Jurkat, Clone E6-1 (cell line): ENCODE measurements at places on chromosomes 4 and X.

DNA sequence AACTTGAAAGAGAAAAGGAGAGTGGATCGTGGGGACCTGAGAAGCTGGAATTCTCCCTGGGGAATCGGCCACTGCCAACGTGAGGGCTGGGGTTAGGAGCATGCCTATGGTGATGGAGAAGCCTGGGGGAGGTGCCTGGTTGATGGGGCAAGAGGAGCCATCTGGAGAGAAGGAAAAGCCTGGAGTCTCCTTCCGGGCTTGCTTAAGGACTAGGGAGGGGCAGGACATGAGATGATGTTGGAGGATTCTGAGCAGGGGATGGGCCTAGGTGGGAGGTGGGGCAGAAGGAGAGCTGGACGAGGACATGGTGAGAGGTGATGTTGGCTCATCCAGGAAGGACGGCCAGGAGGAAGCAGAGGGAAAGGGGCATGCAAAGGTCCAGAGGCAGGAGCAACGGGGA, 35.0 kb upstream of the GYG2 start:
- no peak for DNase-seq

DNA sequence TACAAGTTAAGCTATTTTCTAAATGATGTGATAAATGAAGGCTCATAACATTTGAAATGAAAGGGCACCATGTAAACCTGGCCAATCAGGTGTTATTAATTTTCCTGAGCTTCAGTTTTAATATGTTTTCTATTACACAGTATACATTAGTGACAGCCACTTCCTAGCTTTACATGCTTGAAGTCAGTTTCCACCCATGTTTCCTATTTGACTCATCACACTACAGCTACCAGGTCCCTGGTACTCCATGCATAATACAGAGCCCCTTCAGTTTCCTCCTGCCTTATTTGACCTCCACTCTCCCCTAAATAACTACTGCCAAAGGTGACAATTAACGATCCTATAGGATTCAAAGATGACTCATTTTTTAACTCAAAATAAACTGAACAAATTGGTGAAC, 18.3 kb downstream of the ZNF518B start:
- DNase-seq = no peak

- no peak for DNase-seq
Observed at GRCh38 chrX:17021851-17022604, 75.6 kb downstream of the REPS2 start.

- no peak for DNase-seq
Observed at GRCh38 chr4:152482211-152482610, 53.7 kb downstream of the FBXW7 start.

GRCh38 chr4:77358315-77358928, 201.4 kb downstream of the CCNG2 start:
- DNase-seq = no peak

DNA sequence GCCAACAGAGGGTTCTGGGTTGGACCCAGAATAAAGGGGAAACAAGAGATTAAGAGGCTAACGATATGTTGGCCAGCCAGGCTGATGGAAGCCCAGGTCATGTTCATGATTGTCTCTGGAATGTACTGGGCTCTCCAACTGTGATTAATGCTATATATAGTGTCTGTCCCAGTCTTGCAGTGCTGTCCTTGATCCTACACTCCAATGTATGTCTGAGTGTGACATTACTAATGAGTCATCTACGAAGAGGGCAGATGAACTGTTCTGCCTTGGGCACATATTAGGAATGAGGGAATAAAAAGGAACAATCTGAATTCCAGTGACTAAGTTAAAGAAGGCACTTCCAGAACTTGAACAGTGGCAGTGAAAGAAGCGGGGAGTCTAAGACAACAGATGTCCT, 142.1 kb downstream of the PDGFRA start:
- no peak for DNase-seq

- DNase-seq = peak; percentile 25
Observed at GRCh38 chr4:180449395-180449956, 1793.7 kb upstream of the TENM3 start.

DNA sequence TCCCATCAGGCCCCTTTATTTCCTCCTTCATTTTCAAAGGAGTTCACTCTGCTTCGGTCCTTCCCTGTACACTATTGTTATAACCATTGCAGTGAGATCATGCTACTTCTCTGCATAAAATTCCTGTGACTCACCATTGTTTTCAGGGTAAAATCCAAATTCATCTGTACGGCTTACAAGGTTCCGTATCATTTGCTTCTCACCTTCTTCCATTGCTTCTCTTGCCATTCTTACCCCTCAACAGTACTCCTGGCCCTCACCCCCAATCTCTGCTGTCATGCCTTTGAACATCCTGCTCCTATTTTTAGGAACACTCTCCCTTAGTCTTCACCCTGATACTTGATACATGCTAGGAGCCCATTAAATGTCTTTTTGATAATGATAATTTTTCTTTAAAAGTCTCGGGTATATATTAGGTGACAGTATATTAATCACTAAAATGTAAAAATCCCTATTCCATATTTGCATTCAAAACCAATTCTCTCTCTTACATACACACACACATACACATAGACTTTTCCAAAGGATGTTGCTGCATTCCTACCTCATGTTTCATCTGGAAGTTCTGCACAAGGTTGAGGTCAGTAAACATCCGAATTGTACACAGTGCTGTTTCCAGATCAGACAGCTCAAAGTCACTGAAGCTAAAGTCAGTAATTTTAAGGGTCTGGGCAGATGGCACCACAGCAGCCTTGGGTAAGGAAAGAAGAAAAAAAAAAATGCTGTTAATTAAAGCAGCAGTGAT, 103.4 kb downstream of the PDE5A start:
- no peak for DNase-seq

DNA sequence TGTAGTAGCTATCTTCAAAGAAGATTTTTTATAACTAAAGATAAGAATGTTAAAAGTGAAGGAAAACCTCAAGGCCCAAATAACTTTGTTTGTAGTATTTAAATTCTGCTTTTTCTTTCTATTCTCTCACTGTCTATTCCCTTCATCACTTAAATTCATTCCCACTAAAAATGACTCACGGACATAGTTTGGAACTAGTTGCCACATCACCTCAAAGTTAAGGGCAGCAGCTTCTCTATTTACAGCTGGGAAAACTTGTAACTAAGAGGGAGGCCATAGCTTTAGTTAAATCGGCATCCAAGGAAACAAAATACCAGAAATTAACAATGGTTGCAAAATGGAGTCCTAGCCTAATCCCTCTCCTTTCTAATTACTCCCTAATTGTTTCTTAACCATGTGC, 325.4 kb upstream of the MAGEB2 start:
- DNase-seq = no peak

DNA sequence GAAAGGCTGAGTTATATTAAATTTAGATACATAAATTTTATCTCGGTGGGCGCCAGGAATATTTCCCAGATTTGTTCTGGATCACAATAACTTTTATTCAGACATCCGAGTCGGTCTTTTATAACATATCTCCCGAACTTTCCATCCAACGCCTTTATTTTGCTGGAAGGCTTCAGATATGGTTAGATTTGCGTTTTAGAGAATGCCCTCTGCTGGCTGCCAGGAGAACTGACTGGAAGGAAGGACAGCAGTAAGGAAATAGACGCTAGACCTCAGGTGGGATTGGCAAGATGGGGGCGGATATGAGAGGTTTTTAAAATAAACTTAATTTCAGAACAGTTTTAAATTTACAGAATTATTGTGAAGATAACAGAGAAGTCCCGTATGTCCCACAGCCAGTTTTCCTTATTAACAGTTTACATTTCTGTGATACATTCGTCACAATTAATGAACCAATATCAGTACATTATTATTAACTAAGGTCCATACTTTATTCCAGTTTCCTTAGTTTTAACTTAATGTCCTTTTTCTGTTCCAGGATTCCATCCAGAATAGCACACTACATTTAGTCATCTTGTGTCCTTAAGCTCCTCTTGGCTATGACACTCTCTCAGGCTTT, 4.6 kb upstream of the KANTR start:
- DNase-seq = no peak

DNA sequence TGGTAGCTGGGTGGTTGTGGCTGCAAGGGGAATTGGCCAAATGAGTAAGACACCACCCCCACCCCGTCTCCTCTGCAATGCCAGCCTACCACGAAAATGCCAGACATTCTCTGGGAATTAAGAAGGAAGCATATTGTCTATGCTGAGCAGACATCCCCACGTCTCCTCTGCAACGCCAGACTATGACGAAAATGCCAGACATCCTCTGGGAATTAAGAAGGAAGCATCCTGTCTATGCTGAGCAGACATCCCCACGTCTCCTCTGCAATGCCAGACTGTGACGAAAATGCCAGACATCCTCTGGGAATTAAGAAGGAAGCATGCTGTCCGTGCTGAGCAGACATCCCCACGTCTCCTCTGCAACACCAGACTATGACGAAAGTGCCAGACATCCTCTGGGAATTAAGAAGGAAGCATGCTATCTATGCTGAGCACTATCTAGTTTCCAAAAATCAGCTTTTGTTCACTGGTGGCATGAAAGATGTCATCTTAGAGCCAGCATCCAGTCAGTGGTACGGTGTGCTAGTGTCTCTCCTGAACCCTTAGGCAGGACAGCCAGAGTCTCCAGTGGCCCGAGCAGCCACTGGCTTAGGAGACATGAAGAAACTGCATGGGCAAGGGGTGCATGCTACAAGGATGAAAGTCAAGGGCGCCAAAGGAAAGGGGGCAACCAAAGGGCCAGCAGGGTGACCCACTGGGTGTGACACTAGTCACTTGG, 339.8 kb upstream of the FRG1 start:
- no peak for DNase-seq

DNA sequence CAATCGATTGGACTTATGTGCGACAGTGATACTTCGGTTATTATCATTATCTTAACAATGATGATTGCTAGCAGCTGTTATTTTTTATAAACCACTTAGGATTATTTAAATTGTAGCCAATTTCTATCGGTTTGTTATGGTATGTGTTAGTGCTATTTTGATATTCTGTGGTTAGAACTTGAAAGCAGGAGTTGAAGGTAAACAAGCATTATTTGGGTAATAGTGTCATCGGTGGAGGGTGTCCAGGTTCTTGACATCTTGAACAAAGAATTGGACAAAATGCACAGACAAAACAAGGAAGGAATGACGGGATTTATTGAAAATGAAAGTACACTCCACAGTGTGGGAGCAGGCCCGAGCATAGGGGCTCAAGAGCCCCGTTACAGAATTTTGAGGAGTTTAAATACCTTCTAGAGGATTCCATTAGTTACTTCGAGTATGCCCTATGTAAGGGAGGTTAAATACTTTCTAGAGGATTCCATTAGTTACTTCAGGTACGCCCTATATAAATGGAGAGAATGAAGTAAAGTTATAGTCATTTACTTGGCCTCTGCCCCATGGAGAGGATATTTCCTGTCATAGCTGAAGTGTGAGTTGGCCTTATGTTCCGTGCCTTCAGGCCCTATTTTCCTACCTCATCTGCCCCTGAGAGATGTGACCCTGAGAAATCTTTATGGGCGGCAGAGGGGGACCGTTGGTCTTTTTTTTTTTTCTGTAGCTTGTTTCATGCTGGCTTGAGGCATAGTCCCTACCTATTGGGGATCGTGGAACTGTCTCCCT, 13.1 kb downstream of the MOB1B start:
- DNase-seq = no peak

DNA sequence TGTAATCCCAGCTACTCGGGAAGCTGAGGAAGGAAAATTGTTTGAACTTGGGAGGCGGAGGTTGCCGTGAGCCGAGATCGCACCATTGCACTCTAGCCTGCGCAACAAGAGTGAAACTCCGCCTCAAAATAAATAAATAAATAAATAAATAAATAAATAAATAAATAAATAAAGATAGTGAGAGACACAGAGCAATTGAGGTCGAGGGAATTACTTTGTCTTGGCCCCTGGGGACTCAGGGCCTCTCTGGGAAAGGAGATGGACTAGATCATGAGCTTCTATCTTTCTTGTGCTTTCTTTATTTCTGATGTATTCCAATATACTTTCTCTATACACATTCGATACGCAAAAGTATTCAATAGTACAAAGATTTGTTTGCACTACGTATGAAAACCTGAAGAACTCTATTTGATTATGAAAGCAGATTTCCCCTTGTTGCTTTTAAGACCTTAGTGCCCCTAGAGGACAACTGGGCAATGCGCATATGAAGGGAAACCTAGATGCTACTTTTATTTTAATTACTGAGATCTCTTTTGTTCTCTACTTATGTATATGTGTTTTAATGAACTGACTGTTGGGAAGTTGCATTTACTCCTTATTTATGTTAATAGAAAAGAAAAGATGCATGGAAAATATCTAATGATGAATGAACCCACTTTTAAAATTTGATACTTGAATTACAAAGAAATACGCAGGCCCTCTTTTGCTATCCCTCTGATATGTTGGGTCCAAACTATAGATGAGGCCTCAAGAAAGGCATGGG, 12.8 kb upstream of the ELOVL6 start:
- peak; percentile 49 for DNase-seq

DNA sequence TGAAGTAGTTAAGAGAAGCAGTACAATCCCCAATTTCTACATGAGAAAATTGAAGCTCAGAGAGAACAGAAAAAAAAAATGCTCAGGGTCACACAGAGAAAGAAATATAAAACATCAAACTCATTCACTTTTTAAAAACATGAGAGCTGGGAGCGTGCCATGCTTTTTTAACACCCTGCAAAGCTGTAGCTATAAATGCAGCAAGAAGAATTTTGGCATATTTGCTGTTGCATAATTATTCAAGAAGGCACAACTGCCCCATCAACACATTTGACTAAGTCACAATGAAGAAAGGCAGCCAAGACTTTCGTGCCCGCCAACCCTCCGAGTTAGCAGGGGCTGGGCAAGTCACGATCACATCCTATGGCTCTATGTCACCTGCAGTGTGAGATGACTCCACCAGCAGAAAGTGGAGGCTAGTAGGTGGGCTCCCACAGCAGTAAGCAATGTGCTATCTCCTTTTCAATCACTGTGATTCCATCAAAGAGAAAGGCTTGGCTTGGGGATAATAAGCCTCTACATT, 214.8 kb downstream of the DHX15 start:
- DNase-seq = no peak

GRCh38 chr4:57344296-57344695, 234.1 kb upstream of the IGFBP7 start:
- no peak for DNase-seq

DNA sequence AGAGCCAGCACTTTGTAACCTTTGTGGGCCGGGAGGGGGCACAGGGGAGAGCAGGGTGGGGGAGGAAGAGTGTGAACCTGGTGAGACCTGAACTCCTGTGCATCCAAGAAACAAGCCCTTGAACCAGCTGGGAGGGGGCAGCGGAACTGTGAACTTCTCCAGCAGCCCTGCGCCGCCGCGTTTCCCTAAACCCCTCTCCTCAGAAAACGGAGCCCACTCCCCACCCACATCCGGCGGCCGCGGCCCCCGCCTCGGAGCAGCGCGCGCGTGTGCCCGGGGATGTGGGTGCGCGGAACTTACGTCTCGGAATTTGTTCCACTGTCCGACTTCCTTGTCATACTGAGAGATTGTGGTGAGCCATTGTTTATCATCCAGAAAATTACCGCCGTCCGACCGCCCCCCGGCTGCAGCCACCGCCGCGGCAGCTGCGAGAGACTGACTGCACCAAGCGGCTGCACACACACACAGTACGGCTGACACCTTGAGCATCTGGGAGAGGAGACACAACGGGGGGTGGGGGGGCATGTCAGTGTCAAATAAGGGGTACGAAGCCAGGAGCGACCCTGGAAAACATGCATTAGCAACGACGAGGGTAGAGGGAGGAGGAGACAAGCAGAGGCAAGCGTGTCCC, 494 bp downstream of the SPOCK3 start:
- DNase-seq = peak; percentile 9

- no peak for DNase-seq
Observed at GRCh38 chrX:34275699-34276098, 143.6 kb upstream of the FAM47A start.

GRCh38 chr4:117327491-117327890, 242.1 kb upstream of the TRAM1L1 start:
- no peak for DNase-seq

- DNase-seq = no peak
Observed at GRCh38 chrX:150569155-150569477, 695 bp downstream of the MTM1 start.

- peak; percentile 88 for DNase-seq
Observed at GRCh38 chrX:6738518-6739470, 203.9 kb upstream of the VCX3A start.
